ENCODE measurements at places on chromosomes 16 and 17.

DNA sequence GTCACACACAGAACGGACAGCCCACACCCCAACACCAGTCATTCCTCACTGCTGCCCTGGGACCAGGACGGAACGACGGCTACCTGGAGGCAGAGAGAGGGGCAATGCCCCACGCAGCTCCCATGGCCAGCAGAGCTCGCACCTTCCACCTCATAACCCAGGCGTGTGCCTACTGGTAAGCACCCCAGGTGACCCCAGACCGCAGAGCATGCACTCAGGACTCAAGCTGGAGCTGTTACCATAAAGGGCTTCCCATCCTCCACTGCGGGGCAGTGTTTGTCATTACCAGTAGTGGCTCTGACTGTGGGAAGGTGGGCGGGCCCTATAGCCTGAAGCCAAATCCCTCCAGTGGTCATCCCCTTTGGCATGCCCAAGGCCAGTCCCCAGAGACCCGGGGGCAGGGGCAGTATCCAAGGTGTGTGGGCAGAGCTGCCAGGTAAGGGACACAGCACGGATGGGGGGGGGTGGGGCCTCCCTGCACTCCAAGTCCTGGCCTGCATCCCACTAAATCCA, 4.7 kb upstream of the BCAR1 start:
- DNase-seq, result no peak

- DNase-seq, result no peak
Measured at GRCh38 chr17:74677558-74678466, 34.9 kb downstream of the CD300LF start.

GRCh38 chr17:71363661-71364060, 757.2 kb upstream of the SOX9 start:
- DNase-seq, result no peak

GRCh38 chr17:81328978-81329926, 34.1 kb upstream of the SLC38A10 start:
- no peak for DNase-seq

GRCh38 chr16:69465881-69466280, 41.5 kb downstream of the CYB5B start:
- no peak for DNase-seq

DNA sequence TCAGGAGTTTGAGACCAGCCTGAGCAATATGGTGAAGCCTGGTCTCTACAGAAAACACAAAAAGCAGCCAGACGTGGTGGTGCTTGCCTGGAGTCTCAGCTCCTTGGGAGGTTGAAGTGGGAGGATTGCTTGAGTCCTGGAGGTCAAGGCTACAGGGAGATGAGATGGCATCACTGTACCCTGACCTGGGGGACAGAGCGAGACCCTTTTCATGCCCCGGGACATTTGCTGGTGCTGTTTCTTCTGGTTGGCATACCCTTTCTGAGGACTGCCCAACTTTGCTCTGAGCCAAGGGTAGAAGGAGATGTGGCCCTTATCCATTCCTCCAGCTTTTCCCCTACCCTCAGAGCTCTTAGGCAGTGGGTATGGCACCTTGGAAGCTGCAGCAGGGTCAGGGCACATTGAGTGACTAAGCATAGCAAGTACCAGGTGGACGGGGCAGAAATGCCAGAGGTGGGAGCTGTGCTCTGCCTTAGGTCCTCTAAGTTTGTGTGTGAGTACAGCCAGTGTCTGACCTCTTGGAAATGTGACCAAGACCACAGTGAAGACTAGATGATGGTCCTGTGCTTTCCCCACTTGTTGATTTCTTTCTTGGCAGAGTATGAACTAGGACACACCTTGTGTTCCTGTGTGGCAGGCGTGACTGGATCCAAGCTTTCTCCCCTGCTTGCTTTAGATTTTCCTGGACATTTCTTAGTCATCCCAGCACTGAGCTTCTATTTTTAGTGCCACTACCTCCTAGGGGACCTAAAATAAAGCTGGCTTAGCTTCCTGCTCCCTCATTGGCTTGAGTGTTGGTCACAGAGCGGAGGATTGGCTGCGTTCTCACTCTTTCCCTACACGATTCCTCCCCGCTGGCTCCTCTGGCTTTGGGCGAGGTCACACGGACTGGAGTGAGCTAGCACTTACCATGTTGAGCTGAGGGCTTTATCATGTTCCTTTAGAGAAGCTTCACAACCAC, 9.9 kb upstream of the EDC4 start:
- DNase-seq, result peak; percentile 74

DNA sequence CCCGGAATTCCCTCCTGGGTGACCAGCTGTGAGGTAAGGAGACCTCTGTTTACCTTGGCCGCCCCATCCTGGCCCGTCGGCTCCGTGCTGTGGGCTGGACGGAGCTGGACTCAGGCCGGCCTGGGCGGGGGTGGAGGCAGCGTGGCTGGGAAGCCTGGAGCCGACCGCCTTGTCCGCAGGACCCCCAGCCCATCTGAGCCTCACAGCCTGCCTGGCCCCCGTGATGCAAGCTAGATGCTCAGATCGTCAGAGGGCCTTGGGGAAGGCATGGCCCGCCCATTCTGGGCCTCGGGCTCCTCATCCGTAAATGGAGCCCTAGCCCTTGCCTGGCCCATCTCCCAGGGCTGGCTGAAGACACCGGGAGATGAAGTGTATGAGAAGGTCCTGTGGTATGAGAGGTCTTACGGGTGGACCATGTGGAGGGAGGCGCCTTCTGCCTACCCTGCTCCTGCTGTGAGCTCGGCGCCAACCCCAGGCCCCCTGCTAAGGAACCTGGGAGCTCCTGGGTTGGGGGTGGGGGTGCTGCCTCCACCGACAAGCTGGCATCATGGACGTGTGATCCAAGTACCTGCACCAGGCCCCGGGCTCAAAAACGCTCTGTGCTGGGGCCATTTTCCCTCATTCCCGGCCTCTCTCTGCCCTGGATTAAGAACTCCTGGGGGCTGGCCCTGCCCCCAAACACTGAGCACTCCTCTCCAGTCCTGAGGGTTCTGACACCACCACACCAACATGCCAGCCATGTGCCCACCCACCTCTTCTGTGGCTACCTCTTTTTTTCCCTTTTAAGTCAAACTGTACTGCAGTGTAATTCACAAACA, 5.4 kb upstream of the P2RX1 start:
- DNase-seq, result no peak

DNA sequence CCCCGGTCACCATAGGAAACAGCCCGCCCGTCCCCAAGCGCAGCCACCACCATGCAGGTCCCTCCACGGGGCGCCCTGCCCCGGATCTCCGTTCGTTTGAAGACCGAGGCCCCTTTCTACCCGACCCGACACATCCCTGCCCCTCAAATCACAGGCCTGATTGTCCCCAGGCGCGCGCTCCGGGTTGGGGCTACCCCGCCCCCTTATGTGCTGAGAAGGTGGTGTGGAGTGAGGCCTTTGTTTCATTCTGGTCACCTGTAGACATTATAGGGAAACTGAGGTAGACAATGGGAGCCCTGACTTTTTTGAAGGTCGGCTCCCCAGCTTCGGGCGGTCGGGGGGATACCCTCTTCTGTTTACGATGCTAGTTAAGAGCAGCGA, 763 bp upstream of the ACTG1 start:
- DNase-seq, result no peak

- no peak for DNase-seq
Measured at GRCh38 chr17:41546819-41547218, 18.7 kb upstream of the KRT19 start.

DNA sequence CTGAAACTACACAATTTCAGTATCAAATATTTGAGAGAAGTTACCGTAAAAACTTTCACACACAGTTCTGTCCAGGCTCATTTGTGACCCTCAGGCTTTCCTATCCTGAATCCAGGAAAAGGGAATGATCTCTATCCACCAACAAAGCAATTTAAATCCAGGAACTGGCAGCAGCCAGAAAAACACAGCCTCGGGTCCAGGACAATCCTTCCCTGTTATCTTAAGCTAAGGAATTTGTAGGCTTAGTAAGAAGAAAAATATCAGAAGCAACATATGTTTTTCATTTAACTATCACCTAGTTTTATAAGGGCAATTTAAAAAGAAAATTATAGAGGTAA, 47.1 kb downstream of the TEX2 start:
- no peak for DNase-seq

DNA sequence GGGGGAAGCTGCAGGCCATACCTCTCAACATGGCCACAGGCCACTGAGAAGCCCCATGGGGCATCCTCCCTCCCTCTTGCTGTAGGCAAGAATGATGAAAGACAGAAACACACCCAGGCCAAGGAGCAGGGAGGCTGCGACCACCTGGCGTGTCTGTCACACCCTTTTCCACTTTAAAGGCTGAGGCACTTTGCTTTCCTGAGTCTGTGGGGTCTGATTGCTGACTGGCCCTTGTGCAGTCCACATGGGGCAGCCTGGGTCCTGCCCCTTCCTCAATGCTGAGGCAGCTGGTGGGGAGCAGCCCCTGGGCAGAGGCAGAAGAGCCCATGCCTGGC, 8.7 kb downstream of the TMEM204 start:
- no peak for DNase-seq

GRCh38 chr16:17327664-17328335, 143.0 kb downstream of the XYLT1 start:
- no peak for DNase-seq

Measured in thoracic aorta (tissue), 2 donors.